Caco-2 (cell line): ENCODE measurements at places on chromosomes 12 and 14.

GRCh38 chr12:127619869-127620734, 646.9 kb upstream of the TMEM132C start:
- DNase-seq, result no peak
- H3K27ac ChIP-seq, result no peak overlapping the region
- no peak overlapping the region for H3K4me3 ChIP-seq
- H3K36me3 ChIP-seq, result no peaks in the 10 kb centered on the region
- no peaks in the 10 kb centered on the region for H3K27me3 ChIP-seq

GRCh38 chr12:77907936-77908335, 77.2 kb downstream of the NAV3 start:
- no peaks in the 10 kb centered on the region for H3K36me3 ChIP-seq
- H3K27ac ChIP-seq, result no peak overlapping the region
- H3K4me3 ChIP-seq, result no peak overlapping the region
- no peak for DNase-seq

DNA sequence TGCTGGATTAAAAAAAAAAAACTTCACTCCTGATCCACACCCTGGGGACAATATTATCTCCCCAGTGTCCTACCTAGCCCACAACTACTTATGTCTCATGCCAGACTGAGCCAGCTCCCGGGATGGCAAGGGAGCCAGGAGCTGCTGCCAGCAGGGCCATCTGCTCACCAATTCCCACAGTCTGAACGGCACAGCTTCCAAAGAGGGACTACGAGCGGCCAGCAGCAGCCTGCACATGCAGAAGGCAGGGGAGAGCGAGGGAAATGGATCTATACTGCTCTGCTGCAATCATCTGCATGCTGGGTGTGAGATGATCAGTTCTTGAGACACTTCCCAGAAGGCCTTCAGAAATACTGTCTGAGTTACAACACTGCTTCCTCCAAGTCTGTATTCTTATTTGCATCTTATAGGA, 11.1 kb downstream of the SSH1 start:
- no peak overlapping the region for H3K4me3 ChIP-seq
- H3K27ac ChIP-seq, result no peak overlapping the region
- H3K36me3 ChIP-seq, result peaks cover 2% of the 10 kb centered on the region; the same call in 1 of the 2 replicates
- H3K4me1 ChIP-seq, result peaks cover 13% of the 10 kb centered on the region
- no peaks in the 10 kb centered on the region for H3K27me3 ChIP-seq

GRCh38 chr12:123027726-123028445, 47.4 kb downstream of the ARL6IP4 start:
- no peaks in the 10 kb centered on the region for H3K4me1 ChIP-seq
- H3K36me3 ChIP-seq, result no peaks in the 10 kb centered on the region
- no peak for DNase-seq
- no peak overlapping the region for H3K4me3 ChIP-seq
- H3K27ac ChIP-seq, result no peak overlapping the region

DNA sequence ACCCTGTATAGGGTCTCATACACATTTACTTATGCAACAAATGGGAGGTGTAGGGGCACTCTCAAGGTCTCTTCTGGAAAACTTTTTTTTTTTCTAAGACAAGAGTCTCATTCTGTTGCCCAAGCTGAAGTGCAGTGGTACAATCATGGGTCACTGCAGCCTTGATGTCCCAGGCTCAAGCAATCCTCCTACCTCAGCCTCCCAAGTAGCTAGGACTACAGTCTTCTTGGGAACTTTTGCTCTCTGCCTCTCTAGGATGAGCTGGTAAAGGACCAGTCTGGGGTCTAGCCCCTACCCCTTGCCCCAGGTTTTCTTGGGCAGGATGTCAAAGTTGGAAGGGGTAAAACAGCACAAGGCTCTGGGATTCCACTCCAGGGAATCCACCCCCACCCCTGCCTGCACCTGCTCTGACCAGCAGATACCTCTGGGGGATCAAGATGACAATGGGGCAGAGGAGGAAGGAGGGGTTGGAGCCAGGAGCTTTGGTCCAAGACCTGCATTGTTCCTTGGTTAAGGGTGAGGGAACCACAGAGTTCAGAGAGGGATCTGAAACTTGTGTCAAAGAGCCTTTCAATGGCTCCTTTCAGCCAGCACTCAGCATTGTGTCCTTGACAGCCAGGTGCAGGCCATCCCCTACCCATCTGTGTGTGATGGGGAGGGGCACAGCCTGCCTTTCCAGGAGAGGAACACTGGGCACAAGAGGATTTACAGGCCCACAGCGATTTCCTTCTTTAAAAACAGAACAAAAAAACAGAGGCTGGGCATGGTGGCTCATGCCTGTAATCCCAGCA, 12.2 kb downstream of the CTDSP2 start:
- H3K36me3 ChIP-seq, result no peaks in the 10 kb centered on the region; the same call in none of the 2 replicates
- no peak for DNase-seq
- no peak overlapping the region for H3K27ac ChIP-seq
- no peak overlapping the region for H3K4me3 ChIP-seq

DNA sequence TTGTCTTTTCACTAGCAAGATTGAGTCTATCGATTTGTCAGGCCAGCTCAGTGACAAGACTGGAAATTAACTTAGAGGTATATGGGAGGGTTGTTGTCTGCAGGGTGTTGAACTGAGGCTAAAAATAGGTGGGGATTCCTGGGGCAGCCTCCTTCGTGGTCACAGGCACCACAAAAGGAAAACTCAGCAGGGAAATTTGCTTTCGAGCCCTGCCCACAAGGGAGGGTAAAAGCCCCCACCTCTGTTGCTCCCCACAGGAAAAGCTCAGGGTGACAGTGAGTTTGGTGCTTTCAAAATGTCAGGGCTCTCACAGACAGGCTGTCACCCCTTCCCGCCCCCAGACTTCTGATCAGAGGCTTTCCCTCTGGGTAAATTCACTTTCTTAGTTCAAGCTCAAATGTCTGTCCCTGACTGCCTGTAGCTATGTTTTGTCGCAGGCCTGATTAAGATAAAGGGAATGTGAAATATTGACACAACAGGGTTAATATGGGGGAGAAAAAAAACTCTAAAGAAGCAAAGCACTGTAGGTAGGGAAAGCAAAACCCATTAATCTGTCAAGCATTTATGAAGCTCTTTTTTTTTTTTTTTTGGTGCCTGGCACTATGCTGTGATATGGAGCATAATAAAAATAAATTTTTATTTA, 11.7 kb upstream of the NFKBIA start:
- H3K4me3 ChIP-seq, result no peak overlapping the region
- H3K36me3 ChIP-seq, result no peaks in the 10 kb centered on the region
- H3K27ac ChIP-seq, result no peak overlapping the region
- no peak for DNase-seq
- no peaks in the 10 kb centered on the region for H3K4me1 ChIP-seq
- H3K27me3 ChIP-seq, result no peaks in the 10 kb centered on the region

DNA sequence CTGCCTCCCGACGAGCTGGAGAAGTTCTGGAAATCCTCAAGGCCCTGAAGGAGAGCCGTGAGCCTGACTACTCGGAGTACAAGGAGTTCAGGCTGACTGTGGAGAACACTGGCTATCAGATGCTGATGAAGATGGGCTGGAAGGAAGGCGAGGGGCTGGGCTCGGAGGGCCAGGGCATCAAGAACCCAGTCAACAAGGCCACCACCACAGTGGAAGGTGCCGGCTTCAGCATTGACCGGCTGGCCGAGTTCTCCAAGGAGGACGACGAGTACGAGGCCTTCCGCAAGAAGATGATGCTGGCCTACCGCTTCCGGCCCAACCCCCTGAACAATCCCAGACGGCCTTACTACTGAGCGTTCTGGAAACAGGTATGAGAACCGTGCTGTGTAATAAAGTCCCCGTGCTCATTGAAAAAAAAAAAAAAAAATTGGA, 366.1 kb upstream of the ATXN7L3B start:
- H3K4me1 ChIP-seq, result peaks cover 13% of the 10 kb centered on the region
- no peaks in the 10 kb centered on the region for H3K36me3 ChIP-seq
- no peak for DNase-seq
- H3K27me3 ChIP-seq, result no peaks in the 10 kb centered on the region

GRCh38 chr14:74713395-74713735, 421 bp downstream of the FCF1 start:
- no peaks in the 10 kb centered on the region for H3K27me3 ChIP-seq
- peak overlapping the region; percentile 72 for H3K4me3 ChIP-seq
- H3K36me3 ChIP-seq, result no peaks in the 10 kb centered on the region; the same call in 1 of the 2 replicates
- DNase-seq, result no peak
- 0 out of 2 replicates have a peak, but pooled peaks cover 3% of the 10 kb centered on the region for H3K4me1 ChIP-seq

- H3K27me3 ChIP-seq, result no peaks in the 10 kb centered on the region
- peak overlapping the region; percentile 89 for H3K27ac ChIP-seq
- peak; percentile 60 for DNase-seq
- H3K4me3 ChIP-seq, result no peak overlapping the region; the same call in 1 of the 2 replicates
- H3K4me1 ChIP-seq, result 0 out of 2 replicates have a peak, but pooled peaks cover 4% of the 10 kb centered on the region
- H3K36me3 ChIP-seq, result no peaks in the 10 kb centered on the region
Measured at GRCh38 chr14:89041257-89041582, 216.8 kb downstream of the TTC8 start.

- no peaks in the 10 kb centered on the region for H3K27me3 ChIP-seq
- H3K4me3 ChIP-seq, result no peak overlapping the region
- H3K36me3 ChIP-seq, result no peaks in the 10 kb centered on the region
- DNase-seq, result peak; percentile 87
Measured at GRCh38 chr14:53539489-53540126, 386.5 kb upstream of the DDHD1 start.

DNA sequence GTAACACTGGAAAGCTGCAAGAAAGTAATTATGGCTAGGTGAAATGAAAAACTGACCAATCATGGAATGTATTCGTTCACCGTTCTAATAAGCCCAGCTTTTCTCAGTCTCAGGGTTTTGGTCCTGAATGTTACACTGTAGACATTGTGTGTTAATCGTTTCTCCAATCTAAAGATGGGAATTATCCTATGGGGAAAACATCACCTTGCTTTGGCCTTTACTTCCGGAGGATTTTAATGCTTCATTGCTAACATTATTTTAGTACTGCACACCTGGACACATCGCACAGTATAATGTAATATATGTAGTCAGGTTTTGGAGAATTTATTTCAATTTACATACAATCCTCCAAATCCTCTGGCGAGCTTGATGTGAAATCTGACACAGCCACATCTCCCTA, 1.2 kb upstream of the TRHDE start:
- DNase-seq, result no peak
- H3K4me1 ChIP-seq, result no peaks in the 10 kb centered on the region
- H3K27me3 ChIP-seq, result no peaks in the 10 kb centered on the region

DNA sequence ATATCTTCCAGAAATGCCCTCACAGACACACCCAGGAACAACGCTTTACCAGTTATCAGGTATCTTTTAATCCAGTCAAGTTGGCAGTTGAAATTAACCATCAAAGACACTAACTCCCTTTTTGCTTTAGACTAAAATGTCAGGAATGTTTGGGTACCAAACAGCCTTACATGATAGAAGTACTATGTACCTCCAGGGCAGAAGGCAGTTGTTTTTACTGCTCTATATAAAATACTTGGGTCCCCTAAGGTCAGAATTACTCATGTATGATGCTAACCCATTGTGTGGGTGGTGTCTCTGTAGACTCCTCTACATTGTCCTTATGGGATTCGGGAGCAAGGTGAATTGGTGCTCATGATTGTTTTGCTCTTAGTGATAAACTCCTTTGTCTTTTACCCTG, 492.5 kb upstream of the FLRT2 start:
- H3K27ac ChIP-seq, result no peak overlapping the region
- no peak for DNase-seq
- no peaks in the 10 kb centered on the region; the same call in 1 of the 2 replicates for H3K27me3 ChIP-seq
- no peaks in the 10 kb centered on the region for H3K4me1 ChIP-seq
- H3K36me3 ChIP-seq, result no peaks in the 10 kb centered on the region
- no peak overlapping the region for H3K4me3 ChIP-seq

- H3K27me3 ChIP-seq, result no peaks in the 10 kb centered on the region
- H3K36me3 ChIP-seq, result no peaks in the 10 kb centered on the region
- H3K4me1 ChIP-seq, result no peaks in the 10 kb centered on the region
- no peak for DNase-seq
Measured at GRCh38 chr14:60323199-60323896, 74.3 kb downstream of the PPM1A start.

DNA sequence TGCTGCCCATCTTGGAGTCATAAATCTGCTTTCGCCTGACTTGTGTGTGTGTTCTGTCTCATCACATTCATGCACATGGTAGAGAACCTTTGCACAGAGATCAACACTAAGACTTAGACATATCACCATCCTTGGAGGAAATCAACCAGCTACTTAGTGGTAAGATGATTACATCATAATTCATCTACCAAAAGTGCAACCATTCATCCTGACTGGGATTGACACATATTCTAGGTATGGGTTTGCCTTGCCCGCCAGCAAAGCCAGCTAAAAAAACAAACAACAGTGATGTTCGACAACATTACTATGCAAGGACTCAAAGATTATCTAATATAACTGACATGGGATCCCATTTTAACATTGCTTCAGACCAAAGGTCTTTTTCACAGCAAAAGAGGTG, 228.7 kb downstream of the NUAK1 start:
- no peaks in the 10 kb centered on the region for H3K36me3 ChIP-seq
- peaks cover 14% of the 10 kb centered on the region for H3K4me1 ChIP-seq
- H3K27me3 ChIP-seq, result no peaks in the 10 kb centered on the region
- H3K4me3 ChIP-seq, result no peak overlapping the region

DNA sequence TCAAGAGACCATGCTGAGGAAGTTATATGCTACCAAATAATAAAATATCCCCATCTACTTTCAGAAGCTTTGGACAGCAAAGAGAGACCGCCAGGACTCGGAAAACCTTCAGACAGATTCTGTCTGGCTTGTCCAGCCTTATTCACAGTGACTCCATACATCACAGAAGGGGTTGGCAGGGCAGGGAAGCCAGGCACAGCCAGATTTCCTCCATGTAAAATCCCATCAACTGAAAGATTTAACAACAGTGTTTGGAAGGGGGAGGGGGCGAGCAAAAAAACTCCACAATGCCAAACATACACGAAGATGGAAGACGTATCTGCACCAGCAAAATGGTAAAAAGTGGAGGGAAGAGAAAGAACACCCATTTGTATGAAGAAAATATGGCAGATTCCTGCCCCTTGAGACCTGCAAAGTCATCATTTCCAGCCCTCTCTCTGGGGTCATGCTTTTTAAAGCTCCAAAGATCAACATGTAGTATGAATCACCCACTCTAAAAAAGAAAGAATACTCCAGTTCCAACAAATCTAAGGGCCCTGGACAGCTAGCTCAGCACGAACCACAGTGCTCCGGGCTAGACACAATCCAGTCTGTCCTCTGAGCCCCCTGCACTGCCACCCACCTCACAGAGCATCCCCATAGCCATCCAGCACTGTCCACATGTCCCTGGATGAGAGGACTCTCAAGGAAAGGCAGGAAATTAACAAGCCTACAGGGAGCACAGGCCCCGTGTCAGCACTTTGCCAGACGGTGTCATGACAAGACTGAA, 116.4 kb downstream of the DICER1 start:
- no peak overlapping the region for H3K27ac ChIP-seq
- no peaks in the 10 kb centered on the region for H3K4me1 ChIP-seq
- H3K27me3 ChIP-seq, result no peaks in the 10 kb centered on the region; the same call in none of the 2 replicates
- no peak overlapping the region for H3K4me3 ChIP-seq
- no peaks in the 10 kb centered on the region for H3K36me3 ChIP-seq
- no peak for DNase-seq

- H3K27me3 ChIP-seq, result no peaks in the 10 kb centered on the region
- H3K4me3 ChIP-seq, result no peak overlapping the region
- H3K4me1 ChIP-seq, result no peaks in the 10 kb centered on the region
- no peaks in the 10 kb centered on the region for H3K36me3 ChIP-seq
- no peak for DNase-seq
Measured at GRCh38 chr14:51261151-51261550, 21.1 kb downstream of the TMX1 start.

GRCh38 chr14:38278035-38278434, 22.1 kb upstream of the CLEC14A start:
- no peak overlapping the region for H3K4me3 ChIP-seq
- no peak overlapping the region for H3K27ac ChIP-seq
- no peaks in the 10 kb centered on the region for H3K36me3 ChIP-seq
- no peak for DNase-seq
